ENCODE measurements at places on chromosomes 3 and 15.

- no peak for DNase-seq
Measured at GRCh38 chr15:63277893-63278456, 570 bp downstream of the APH1B start.

GRCh38 chr15:85010071-85010385 lies 28.4 kb downstream of the PDE8A start:
- DNase-seq = no peak

GRCh38 chr3:68458581-68458980 lies 473.8 kb downstream of the TAFA4 start:
- DNase-seq = no peak

- no peak for DNase-seq
Measured at GRCh38 chr15:57464480-57464879, 88.2 kb downstream of the CGNL1 start.

DNA sequence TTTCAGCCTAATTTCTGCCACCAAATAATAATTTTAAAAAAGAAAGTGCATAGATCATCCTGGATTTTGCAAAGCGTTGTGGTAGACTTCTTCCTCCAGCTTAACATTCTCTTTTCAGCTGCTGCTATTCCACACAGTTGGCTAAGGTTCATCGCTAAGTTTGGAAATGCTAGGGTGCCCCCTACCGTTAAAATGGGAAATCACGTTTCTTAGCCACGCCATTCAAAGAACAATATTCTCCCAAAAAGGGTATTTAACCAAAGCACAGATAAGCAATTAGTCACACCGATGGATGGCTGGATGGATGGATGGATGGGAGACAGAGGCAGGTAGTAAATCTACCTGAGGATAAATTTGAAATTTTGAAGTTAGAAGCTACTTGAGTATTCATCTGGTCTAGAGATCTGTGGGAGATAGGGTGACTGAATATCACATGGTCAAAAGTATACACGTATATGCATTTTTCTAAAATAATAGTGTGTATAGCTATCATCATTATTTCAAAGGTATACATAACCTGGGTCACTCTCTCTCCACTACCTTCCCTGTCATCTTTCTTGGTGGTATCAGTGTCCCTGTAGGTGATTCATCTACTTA lies 67.2 kb downstream of the EFHB start:
- peak; percentile 63 for DNase-seq

GRCh38 chr3:181558870-181559269 lies 152.9 kb upstream of the SOX2 start:
- DNase-seq = no peak

DNA sequence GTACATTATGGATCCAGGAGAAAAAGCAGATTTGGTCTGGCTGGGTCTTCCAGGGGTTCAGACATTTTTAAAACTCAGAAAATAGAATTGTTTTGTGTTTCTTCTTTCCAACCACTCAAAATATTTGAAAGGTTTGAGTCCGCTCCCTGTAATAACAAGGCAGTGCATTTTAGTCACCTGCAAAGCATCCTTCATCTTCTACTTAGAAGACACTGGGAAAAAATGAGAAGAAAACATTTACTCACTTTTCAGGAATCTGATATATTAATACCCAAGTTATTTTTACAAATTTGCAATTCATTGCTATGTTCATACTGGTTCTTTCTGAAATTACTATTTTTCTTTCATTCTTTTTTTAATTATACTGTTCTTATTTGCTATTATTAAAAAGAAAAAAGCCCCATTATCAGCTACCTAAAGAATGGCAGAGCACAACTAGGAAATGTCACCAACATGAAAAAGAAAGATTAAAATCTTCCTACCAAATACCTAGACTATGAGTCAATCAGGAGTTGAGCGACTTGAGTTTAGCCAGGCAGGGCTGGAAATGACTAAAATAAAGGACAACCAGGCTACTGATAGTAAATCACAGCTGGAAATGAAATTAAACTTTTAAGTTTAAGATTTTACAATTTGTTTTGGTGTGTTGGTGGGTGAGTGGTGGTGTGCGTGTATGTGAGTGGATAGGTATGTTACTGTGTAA lies 280.3 kb upstream of the THBS1 start:
- DNase-seq = no peak

GRCh38 chr15:34102175-34102925 lies 467 bp downstream of the PGBD4 start:
- DNase-seq = no peak

- DNase-seq = peak; percentile 59
Measured at GRCh38 chr3:14403619-14404155, 1.3 kb downstream of the SLC6A6 start.

DNA sequence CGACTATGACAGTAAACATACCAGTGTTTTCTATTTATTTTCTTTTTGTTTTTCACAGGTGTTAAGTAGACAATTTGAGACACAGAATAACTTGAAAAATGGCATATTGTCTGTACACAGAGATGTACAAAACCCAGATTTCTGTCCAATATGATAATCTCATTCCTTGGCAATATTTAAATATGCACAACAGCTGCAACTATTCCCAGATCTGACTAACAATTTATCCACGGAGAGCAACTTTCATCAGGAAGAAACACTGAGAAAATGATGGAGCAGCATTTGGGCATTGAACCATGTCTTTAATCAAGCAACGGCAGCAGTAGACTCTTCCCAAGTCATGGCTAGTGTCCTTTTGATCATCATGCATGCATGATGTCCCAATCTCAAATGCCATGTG lies 452.6 kb downstream of the ZPLD1 start:
- no peak for DNase-seq

DNA sequence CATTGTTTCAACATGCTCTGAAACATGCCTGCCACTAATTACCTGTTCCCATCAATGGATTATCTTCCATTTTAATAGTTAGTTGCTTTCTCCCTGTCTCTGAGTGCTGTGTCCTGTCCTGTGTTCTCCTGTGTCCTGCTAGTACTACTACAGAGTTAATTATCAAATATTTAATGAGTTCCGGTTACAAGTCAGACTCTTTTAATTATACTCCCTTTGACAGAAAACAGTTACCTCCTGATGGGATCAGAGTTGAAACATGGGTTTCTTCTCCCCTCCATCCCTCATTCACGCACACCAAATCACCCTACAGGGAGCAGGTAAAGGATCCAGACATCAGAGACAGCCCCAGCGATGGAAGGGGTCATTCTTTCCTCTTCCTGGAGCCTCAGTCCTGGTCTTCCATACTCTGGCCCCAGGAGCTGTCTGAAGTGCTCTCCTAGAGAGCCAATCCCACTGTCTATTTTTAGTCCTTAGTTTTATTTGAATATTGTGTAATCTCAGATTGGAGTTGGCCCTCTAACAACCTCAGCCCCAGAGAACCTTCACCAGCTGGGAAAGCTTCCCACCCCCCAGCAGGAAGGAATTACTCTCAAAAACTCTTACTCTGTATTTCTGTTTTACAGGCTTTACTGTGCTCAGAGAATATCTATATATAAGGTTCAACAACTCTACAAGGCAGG lies 137.0 kb upstream of the C2CD4B start:
- no peak for DNase-seq

- DNase-seq = no peak
Measured at GRCh38 chr15:84904419-84904818, 20.0 kb downstream of the SLC28A1 start.

DNA sequence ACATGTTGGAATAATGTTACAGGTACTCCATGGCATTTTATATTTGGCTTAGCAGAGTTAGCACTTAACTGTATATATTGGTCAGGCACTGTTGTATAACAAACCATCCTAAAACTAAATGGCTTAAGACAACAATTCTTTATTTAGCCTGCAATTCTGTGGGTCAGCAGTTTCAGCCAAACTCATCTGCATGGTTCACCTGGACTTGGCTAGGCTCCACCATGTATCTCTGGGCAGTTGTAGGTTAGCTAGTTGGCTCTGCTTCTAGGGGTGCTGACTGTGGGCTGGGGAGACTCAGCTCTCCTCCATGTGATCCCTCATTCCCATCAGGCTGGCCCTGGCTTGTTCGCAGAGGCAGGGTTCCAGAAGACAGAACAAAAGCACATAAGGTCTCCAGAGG lies 34.4 kb downstream of the RARB start:
- no peak for DNase-seq

DNA sequence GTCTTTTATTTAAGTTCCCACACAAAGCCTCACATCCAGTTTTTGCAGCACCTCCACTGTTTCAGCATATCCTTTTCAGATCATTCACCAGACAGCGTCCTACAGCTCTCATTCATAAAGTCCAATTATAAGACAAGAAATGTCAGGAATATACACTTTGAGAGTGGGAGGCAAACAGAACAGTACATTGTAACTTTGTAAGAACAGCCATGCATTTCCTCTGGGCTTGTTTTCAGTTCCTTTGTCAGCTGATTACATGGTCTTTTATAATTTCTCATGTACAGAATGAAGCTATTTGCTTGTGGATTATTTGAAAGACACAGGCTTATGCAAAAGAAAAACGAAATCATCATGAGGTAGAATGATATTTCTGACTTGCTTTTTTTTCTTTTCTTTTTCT lies 85.7 kb downstream of the SOX2 start:
- DNase-seq = no peak

GRCh38 chr3:96182756-96183155 lies 631.6 kb upstream of the EPHA6 start:
- no peak for DNase-seq

- no peak for DNase-seq
Measured at GRCh38 chr3:177983320-177983719, 552.9 kb upstream of the KCNMB2 start.

DNA sequence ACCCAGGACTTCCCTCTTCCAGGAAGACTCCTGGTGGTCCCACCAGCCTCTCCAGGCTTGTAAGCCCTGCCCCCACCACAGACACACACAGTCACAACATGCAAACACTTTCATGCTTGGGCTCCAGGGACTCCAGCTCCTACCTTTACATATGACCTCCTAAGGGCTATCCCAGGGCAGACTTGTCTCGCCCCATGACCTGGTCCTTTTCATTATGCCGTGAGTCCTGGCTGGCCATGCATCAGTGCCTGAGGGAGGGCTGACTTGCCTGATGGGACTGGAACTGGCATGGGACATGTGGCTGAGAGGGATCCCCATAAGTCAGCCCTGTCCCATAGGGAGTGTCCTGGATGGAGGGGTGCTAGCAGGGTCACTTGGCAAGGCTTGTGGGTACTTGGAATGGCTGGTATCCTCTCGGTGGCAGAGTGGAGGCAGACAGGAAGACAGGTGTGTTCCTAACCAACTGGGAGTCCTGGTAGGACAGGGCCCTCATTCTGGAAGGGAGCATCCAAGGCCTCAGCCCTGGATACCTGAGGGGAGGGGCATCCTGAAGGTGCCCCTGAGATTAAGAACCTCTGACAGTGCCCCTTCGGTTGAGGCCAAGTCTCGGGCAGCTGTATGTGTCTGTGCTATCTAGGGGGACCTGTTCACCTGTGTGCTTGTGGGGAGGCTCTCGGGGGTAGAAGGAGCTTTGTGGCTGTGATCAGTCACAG lies 540 bp upstream of the HHATL start:
- no peak for DNase-seq

DNA sequence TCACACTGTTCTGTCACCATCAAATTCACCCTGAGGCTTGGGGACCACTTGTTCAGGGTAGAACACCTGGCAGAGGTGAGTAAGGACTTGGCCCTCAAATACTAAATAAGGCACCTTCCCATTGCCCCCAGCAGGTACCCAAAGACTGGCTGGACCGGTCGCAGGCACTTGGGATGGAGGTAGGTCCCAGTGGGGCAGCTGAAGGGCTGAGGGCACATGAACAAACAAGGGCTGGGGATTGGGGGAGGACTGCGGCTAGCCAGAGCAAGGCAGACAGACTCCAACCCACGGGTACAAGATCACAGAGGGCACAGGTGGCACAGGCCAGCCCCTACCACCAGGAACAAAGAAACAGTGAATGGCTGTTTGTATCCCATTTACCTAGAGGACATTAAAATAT lies 1.9 kb downstream of the MRPS25 start:
- DNase-seq = no peak

- DNase-seq = no peak
Measured at GRCh38 chr15:72464251-72464650, 9.9 kb upstream of the ARIH1 start.

- peak; percentile 88 for DNase-seq
Measured at GRCh38 chr15:34437687-34438086, at the start of gene GOLGA8A. GOLGA8A (minus strand) TSS chr15:34437808; CDS start chr15:34389691, 48,117 bp downstream.

DNA sequence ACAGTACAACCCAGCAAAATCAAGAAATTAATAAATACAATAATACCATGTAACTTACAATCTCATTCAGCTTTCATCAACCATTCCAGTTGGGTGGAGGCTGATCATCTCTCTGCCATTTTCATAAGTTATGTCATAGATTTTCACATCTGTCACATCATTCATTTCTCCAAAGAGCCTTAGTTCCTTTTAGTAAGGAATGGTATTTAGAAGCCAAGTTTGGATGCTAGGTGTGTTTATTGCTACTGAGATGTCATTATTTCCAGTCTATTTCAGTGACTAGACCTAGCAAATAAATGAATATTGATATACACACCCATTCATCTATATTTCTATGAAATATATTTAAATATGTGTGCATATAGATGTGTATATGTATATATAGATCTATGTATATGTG lies 2.7 kb upstream of the UBL7 start:
- no peak for DNase-seq

DNA sequence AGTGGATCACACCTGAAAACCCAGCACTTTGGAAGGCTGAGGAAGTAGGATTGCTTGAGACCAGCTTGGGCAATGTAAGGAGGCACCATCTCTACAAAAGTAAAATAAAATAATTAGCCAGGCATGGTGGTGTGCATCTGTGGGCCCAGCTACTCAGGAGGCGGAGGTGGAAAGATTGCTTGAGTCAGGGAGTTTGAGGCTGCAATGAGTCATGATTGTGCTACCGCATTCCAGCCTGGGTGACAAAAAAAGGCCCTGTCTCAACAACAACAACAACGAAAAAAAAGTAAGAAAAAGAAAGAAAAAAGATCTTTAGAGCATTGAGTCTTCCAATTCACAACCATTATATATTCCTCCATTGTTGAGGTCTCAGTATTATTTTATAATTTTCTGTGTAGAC lies 192.4 kb upstream of the DPH6 start:
- no peak for DNase-seq

DNA sequence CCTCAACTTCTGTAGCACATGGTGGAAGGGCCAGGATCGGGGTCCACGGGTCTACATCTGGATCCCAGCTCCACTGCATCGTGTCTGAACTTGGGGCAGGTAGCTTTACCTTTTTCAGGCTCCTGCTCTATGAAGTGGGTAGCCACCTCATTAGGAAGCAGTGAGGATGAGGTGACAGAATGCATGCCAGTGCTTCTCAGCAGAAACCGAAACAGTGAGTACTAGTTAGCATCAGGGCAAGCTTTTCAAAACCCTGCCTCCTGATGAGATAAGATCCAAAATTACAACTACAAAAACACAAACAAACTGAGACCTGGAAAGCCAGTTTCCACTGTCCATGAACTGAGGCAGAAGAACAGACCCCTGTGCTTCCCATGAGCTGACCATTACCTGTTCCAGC lies 77.4 kb downstream of the ANXA2 start:
- DNase-seq = no peak
